Iris pigment epithelial cell (primary cell): ENCODE measurements at places on chromosomes 12 and 14.

GRCh38 chr12:51341251-51342007 lies 5.0 kb downstream of the CELA1 start:
- DNase-seq, result peak; percentile 51

GRCh38 chr14:104866451-104867370 lies 1.6 kb downstream of the CEP170B start:
- DNase-seq, result no peak

GRCh38 chr14:54344445-54344844 lies 52.4 kb upstream of the CDKN3 start:
- no peak for DNase-seq

DNA sequence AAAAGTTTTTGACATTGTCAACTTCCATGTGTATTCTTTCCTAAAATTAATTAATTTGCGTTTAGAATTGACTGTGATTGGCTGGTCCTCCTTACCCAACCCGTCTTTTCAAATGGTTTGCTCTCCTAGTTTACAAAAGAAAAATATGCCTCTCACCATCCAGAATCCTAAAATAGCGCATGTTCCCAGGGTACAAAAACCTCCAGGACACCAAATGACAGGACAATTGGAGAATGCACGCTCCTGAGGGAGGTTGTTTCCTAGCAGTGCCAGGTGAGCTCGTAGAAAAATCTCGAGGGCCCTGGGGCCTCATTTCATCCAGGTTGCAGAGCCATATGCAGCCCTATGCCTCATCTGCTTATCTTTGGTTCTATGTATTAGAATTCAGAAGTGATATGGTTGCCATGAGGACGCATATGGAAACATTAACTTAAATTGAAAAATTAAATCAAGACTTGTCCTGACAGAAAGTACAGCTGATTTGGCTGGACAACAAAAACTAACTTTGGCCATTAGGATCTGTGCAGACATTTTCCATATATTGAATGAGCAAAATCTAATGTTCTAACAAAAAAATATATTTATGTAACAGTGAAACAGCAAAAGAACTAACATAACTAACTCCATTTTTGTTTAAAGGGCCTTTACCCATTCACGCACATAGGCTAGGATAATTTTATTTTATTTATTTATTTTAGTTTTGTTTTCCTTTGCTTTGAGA lies 28.2 kb upstream of the EGLN3 start:
- DNase-seq, result no peak

- DNase-seq, result peak; percentile 91
These were observed 56.4 kb upstream of the ATP2A2 start for GRCh38 chr12:110224379-110225304.

GRCh38 chr14:96167224-96168148 lies 37.2 kb upstream of the BDKRB2 start:
- peak; percentile 93 for DNase-seq

GRCh38 chr14:91229743-91230200 lies 14.7 kb downstream of the GPR68 start:
- DNase-seq, result peak; percentile 68

- DNase-seq, result no peak
These were observed 91.3 kb downstream of the PRKD1 start for GRCh38 chr14:29836395-29836794.

DNA sequence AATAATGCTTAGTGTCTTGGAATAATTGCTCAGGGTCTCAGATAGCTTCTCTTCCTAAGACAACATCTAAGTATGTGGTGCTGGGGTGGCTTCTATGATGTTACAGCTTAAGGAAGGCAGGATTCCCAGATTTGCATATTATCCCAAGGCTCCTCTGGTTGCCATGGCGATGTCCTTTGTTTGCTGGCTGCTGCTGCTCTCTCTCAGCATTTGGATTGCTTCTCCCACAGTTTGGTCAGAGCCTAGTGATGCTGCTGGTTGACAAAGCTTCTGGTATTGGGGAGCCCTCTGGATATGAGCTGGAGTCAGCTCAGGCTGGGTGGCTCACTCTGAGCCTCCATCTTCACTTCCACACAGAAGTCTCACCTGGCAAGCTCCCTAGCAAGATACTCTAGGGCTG lies 56.4 kb upstream of the FBXO33 start:
- DNase-seq, result no peak

- peak; percentile 69 for DNase-seq
These were observed 620 bp downstream of the YBX3 start for GRCh38 chr12:10722502-10722904.

GRCh38 chr12:7369274-7369729 lies 65.4 kb downstream of the ACSM4 start:
- DNase-seq, result no peak

- DNase-seq, result no peak
These were observed 87.3 kb downstream of the TTC7B start for GRCh38 chr14:90728951-90729350.

GRCh38 chr14:23385642-23386265 lies 8.9 kb downstream of the CMTM5 start:
- DNase-seq, result no peak

DNA sequence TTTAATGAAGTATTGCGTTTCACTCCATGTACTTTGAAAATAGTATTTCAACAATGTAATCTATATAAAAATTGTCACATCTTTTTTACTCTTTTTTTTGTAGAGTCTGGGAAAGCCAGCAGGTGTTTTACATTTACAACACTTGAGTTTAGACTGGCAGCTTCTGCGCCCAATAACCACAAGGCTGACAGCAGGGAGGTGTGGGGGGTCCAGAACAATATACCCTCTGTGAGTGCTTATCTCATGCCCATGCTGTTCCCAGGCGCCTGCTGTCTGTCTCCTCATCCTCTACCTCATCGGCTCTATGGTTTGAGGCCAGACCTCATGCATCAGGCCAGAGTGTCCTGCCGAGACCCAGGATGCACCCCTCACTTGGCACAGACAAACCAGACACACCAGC lies 24.9 kb downstream of the FBRSL1 start:
- no peak for DNase-seq

DNA sequence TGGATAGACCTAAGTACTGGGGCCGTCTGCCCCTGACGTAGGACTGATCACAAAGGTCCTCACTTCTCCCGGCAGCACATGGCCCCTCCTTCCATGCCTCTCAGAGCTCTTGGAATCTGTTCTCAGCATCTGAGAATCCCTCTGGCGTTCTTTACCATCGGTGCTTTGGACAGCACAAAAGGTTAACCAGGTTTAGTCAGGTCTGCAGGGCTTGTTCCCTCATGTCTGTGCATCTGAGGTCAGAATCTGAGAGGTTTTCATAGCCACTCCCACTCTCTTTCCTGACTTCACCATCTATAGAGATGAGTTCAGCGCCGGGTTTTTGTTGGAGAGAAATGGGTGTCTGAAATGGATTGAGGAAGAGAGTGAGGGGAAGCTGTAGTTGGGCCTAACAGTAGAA lies 130.0 kb upstream of the ARHGAP5 start:
- no peak for DNase-seq

- peak; percentile 77 for DNase-seq
These were observed 290.9 kb downstream of the BTG1 start for GRCh38 chr12:91854725-91855124.

- DNase-seq, result no peak
These were observed 424.1 kb upstream of the OR4E1 start for GRCh38 chr14:22097586-22098292.

DNA sequence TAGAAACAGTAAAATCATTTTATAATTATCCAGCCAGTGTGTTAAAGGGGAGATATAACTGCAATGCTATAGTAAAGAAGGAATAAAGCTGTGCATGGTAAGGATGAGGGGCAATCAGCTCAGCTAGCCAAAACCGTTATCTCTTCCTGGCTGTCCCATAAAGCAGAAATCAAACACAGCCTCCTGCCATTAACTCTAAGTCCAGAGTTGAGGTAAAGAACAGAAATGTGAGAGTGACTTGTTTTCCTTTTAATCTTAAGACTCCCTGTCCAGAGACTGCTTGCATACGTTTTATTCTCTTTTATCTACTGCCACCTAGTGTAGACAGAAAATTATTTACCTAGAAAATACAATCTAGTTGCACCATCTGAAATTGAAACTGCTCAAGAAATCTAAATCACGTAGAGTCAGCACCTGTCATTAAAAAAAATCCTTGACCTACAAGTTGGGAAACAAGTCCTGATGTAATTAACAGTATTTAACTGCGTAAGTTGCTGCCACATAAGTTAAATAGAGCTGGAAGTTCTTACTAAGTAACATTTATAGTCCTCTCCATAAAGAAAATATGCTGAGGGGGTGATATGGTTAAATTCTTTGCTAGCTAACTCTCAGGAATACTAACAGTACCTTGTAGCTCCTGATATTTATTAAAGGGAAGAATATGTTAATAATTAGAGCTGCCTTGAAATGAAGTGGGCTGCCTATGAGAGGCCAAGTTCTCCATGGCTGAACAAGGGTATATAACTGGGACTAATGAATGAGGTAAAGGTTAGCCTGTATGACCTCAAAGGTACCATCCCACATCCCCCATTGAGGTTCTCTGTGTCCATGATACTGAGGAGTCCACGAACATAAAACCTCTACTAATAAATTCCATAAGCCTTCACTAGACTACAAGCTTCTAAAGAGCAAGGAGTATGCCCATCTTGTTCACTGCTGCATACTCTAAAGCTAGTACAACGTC lies 62.7 kb downstream of the GALNT4 start:
- DNase-seq, result peak; percentile 84

GRCh38 chr14:60238955-60239354 lies 10.1 kb upstream of the PPM1A start:
- DNase-seq, result no peak

DNA sequence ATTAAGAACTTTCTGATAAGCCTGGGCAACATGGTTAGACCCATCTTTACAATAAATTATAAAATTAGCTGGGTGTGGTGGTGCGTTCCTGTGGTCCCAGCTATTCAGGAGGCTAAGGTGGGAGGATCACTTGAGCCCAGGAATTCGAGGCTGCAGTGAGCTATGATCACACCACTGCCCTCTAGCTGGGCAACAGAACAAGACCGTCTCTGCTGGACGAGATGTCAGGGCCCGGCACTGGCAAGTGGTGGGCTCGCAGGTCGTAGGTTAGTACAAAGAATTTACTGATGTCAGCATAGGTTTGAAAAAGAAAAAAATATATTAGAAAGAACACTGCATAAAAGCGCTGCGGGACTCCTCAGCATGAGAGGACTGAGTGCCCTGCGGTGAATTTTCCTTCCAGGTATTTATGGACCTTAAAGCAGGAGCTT lies 15.7 kb upstream of the VSIG10 start:
- DNase-seq, result no peak

GRCh38 chr12:1885599-1886245 lies 32.7 kb downstream of the CACNA2D4 start:
- no peak for DNase-seq

GRCh38 chr12:80135624-80136023 lies 36.3 kb downstream of the OTOGL start:
- DNase-seq, result no peak

- peak; percentile 92 for DNase-seq
These were observed 54.6 kb downstream of the NUAK1 start for GRCh38 chr12:106084014-106084671.

GRCh38 chr12:131950182-131950913 lies 606 bp downstream of the EP400 start:
- DNase-seq, result no peak

- no peak for DNase-seq
These were observed 33.1 kb downstream of the C12orf42 start for GRCh38 chr12:103462675-103463074.

- no peak for DNase-seq
These were observed 109.4 kb upstream of the NOS1 start for GRCh38 chr12:117470804-117471203.

DNA sequence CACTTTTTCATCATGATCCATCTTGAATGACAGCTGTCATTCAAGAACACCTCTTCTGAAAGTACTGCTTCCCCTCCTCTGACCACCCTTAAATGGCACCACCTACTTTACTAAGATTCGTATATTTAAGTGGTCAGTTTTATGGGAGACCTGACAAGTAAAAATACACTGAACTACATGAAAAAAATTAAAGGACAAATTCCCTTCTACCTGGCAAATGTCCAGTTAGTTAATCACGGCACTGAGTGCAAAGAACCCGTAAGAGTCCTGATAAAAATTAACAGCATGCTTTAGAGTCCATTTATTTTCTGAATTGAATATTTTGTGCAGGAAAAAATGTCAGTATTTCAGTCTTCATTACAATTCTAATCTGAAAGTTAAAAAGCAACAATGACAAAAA lies 48.7 kb downstream of the SETD3 start:
- DNase-seq, result no peak

DNA sequence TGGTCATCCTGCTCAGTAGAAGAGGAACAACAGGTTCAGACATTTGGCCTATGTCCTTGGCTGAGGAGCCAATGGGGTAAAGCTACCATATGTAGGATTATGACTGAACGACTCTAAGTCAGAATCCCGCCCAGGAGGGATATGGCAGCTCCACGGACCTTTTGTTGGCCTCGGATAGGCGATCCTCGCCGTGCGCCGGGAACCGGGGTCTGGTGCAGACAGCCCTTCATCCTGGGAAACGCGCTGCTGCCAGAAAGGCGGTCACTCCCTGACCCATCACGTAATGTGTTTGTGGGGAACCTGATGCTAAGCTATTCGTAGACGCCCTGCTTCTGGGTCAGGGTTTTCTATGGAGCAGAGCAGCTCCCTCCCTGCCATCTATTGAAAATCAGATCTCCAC lies 178.9 kb upstream of the ALG10B start:
- DNase-seq, result no peak

DNA sequence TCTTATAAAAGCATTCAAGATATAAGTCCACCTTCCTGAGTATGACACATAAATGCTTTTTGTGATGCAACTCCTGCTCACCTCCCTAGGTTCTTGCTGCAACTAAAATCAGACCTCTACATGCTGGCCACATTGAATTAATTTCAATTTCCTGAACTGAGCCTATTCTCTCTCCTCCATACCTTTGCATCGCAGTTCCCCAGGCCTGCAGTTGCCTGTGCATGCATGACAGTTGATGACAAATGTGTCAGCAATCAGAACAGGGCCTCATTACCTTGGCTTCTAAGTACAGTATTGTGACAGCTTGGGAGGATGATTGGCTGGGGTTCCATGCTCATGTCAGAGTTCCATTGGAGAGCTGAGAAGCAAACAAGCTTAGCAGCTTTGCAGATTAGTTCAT lies 3.9 kb upstream of the TM7SF3 start:
- no peak for DNase-seq

DNA sequence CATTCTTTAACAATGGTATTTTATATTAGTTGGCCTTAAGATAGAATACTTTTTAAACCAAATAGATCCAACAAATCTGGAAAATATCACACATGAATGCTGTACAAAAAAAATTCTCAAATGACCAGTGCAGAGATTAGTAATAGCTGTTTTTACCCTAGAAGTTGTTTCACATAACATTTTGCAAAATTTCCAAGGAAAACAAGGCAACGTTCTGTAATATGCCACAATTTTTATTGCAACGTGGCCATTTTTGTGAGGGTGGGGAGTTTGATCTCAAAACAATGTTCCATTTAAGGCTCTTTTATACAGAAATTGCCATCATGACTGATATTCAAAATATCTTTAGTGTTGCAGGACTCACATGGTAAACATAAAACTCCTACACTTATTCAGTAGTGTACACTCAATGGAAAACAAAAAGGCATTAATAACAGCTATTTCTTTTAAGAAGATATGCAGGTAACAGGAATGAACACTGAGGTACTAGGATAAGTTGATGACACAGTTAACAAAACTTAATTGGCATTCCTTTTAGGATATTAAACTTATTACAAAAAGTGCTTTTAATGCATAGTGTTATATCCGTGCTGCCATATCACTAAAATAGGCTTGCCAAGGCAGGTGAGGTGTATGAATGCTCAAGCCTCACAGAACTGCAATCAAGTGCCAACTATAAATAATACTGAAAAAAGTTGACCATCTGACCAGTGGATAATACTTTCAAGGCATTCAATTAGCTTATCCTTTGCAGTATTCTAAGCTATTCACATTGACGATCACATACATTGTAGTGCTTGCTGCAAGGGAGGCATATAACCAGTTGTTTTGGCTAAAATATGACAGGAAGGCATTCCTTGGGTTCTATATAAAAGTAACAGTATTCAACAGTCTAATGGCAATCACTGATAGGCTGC lies 2.3 kb downstream of the CFL2 start:
- no peak for DNase-seq
